Large intestine (tissue), 12 donors: ENCODE measurements at places on chromosomes 7 and 10.
A peak's percentile ranks its signal among the peaks of the same experiment; 100 is the strongest.

- peak; percentile 58 for DNase-seq
Observed at GRCh38 chr10:58265249-58265648, 2.4 kb downstream of the IPMK start.

GRCh38 chr10:52741851-52742250 lies 30.7 kb downstream of the MBL2 start:
- DNase-seq = no peak

DNA sequence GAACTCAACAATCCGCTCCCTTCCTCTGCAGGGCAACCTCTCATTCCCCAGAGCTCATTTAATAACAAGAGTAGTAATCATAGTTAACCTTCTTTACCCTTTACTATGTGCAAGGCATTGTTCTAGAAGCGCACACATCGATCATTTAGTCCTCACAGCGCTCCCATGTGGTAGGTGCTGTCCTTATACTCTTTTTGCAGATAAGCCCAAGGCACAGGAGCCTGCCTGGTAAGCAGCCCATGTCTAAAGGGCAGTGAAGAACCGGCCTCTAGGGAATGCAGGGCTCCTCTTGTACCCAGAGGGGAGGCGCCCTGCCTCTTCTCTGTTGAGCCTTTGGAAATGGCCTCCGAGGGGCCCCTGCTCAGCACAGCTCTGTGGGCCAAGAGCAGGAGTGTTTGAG lies 14.3 kb downstream of the CHST3 start:
- no peak for DNase-seq

DNA sequence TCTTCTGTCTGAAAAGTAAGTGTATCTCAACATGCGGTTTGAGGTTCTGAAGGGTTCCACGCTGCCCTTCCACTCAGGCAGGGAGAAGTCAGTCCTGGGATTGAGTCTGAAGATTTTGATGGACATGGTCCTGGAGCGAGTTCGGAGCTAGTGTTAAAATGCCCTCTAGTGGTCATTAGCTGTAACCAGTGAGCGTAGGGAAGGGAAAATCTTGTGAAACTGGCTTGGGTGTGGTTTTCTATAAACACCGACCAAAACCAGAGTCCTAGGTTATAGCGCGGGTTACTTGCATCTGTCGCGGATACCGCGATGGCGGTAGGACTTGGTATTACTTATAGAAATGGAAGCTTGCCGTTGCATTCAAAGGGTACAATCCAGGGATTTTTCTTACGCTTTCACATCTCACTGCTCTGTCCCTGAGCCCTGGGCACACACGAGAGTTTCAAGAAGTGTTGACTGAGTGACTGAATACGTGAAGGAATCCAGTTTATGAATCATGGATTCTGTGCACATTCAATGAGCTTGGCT lies 348.2 kb upstream of the C7orf33 start:
- peak; percentile 49 for DNase-seq

GRCh38 chr10:60883187-60883586 lies 60.8 kb downstream of the RHOBTB1 start:
- DNase-seq = peak; percentile 15

DNA sequence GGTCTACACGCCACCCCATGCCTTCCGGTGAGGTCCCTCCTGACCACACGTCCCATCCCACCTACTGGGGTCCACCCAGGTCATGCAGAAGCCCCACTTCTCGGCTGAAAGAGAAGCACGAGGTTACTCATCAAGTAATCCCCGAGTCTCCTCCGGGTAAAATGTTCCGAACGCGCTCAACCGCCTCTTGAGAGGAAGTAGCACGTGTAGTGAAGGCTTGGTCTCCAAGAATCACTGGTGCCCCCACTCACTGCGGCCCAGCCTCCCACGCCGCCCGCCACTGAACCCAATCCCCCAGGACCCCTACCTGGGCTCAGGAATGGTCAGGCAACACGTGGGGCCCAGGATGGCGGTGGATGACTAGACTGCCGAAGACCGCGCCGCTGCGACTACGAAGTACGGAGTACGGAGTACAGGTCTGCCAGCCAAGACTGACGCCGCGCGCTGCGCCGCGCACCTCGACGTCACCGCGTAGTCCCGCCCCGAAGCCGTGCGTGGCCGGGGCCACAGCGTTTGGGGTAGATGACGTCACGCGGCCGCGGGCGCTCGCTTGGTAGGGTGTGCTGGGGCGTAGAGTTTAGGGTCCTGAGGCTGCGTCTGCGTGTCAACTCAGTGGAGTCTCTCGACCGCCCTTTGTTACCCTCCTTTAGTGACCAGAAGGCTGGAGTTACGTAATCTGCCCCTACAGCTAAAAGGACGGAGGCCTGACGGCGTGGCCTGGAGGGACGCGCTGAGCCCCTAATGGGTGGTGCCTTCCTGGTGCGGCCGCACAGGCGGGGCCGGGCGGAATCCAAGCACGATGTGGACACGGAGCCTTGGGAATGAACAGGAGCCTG lies 7.6 kb upstream of the MYO1G start:
- DNase-seq = peak; percentile 97
